Esophagus mucosa (tissue), 1 donor: ENCODE measurements at places on chromosomes 12 and 14.

DNA sequence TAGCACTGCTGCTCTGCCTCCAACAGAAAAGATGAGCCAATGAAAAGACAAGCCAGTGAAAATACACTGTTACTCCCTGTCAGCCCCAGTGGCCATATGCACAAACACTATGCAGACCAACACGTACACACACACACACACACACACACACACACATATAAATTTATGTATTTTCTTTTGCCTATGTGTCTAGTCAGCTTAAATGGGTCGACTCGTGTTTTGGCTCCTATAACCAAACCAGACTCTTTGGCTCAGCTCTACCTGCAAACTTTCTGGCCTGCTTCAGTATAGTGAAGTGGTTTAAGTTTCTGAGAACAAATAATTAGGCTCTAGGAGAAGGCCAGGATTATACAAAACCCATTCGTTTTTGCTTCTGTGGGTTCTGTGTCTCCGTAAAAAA, 30.3 kb upstream of the PMCH start:
- ATAC-seq, result no peak

GRCh38 chr12:49089821-49090773, 4.5 kb downstream of the DHH start:
- ATAC-seq, result no peak

DNA sequence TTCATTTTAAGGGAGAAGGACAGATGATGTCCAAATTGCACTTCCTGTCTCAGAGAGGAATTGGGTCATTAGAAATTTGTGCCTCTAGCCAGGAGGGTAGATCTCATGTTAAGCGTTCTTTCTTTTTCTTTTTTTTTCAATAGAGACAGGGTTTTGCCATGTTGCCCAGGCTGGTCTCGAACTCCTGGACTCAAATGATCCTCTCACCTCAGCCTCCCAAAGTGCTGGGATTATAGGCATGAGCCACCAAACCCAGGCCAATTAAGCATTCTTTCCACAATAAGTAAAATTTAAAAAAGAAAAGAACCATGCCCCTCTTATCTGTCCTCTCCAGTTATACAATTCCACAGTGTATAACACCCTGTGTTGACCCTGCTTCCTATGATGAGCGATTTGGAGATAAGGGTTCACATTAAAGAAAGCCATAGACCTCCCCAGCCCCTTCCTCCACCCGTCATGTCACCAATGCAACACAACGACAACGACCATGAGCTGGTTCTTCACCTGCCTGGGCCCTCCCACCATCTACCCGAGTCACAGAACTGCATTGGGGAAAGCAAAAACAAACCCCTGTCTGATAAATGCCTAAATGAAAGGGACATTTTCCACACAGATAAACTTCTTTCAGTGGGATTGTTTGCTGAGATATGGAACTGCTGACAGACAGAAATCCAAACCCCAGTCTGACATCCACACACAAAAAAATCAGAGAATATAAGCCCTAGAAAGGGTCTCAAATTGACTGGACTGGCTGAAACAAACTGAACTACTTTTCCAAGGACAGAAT, 37.3 kb downstream of the SSH1 start:
- ATAC-seq, result no peak

- no peak for ATAC-seq
Observed at GRCh38 chr12:90515199-90516175, 439.5 kb downstream of the CCER1 start.

DNA sequence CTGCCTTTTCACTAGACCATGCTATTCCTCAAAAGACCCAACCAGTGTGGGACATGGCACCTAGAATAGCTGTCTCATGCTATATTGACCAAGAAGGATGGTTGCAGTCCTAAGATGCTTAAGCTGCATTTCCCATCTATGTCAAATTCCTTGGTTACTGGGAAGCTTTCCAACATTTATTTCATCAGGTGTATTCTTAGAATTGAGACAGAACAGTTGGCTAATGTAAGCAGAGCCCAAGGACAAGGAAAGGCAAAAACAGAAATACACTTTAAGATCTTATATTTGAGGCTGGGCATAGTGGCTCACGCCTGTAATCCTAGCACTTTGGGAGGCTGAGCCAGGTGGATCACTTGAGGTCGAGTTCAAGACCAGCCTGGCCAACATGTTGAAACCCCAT, 24.7 kb downstream of the ARG2 start:
- no peak for ATAC-seq

GRCh38 chr14:85010186-85010585, 519.8 kb upstream of the FLRT2 start:
- ATAC-seq, result no peak

DNA sequence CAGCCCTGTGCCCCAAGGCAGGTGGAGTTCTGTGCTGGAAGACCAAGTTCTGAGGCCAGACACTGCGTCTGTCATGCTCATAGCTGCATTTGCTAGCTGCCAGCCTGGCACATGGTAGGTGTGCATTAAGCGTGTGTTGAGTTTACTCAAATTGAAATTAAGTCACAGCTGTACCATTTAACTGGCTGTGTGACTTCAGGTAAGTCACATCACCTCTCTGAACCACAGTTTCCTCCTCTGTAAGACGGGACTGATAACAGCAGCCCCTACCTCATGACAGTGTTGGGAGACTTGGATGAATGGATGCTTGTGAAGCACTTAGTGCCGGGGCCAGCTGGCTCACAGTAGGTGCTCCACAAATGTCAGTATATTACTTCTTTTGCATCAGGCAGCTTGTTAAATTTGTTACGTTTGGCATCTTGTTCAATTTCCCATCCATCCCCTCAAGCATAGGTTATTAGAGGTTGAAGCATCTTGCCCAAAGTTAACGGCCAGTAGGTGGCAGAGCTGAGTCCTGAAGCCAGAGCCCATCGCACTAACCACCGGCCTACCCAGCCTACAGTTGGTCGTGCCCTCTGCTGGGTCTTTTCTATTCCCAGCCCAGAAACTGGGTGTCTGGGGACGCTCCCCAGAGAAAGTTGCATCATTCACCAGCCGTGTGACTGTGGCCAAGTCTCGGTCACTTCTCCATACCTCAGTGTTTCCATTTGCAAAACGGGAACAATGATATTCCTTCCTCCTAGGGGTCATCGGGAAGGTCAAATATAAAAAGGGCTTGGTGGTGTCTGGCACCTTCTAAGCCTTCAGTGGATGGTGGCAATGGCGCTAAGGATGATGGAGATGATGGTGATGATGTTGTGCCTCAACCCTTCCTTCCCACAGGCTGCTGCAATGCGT, 4.5 kb downstream of the DAO start:
- peak; percentile 66 for ATAC-seq

GRCh38 chr12:2649201-2650030, 145.4 kb upstream of the FKBP4 start:
- no peak for ATAC-seq

DNA sequence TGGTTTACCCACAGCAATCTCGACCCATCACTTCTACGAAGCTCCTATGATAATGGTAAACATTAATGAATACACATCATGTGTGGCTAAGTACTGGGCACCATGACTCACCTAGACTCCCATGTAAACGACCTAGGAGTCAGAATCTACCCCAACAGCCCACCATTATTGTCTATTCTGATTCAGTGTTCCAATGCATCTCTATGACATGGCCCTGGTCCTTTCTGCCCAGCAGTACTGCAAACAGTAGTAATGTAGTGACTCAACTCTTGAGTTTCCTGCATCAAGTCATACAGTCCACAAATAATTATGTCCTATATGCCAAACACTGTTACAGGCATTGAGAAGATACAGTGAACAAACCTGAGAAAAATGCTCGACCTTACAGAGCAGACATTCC, 14.6 kb downstream of the GTF2A1 start:
- no peak for ATAC-seq
